ENCODE measurements at places on chromosomes 16 and 17.
A peak's percentile ranks its signal among the peaks of the same experiment; 100 is the strongest.

- DNase-seq, result peak; percentile 54
These were observed 714 bp downstream of the ACSF3 start for GRCh38 chr16:89094252-89094879.

- DNase-seq, result no peak
These were observed 77.0 kb upstream of the TMEM132E start for GRCh38 chr17:34502426-34502825.

GRCh38 chr17:19702217-19702641 lies 14.2 kb downstream of the SLC47A2 start:
- DNase-seq, result no peak

- no peak for DNase-seq
These were observed 3.5 kb downstream of the CORO6 start for GRCh38 chr17:29619251-29619650.

DNA sequence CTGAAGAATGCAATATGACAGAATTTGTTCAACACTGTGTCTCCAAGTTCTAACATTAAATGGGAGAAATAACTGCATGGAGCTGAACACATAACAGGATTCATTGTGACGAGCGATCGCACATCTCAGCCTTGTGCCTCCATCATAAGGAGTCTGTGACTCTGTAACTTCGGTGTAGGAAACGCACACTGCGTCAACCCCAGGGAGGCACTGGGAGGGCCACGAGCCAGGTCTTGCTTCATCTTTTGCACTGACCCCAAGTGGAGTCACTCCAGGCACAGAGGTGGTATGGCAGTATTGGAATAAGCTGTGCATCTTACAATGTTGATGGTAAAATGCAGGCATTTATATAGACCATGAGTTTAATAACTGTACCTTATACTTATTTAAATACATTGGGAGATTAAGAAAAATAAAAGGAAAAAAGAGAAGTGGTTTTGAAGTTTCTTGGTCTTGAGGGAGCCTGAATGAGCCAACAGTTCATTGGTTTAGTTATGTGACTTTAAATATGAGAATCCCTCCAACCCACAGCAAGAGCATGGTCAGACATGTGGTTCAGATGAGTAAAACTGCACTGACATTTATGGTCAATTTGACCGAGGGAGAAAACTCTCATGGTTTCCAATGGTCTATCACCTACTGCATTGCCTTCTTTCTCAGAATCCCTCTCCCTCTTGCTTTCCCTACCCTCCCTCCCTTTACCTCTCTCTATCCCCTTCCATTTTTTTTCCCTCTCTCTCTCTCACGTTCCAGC lies 5.7 kb upstream of the PMP22 start:
- DNase-seq, result no peak

DNA sequence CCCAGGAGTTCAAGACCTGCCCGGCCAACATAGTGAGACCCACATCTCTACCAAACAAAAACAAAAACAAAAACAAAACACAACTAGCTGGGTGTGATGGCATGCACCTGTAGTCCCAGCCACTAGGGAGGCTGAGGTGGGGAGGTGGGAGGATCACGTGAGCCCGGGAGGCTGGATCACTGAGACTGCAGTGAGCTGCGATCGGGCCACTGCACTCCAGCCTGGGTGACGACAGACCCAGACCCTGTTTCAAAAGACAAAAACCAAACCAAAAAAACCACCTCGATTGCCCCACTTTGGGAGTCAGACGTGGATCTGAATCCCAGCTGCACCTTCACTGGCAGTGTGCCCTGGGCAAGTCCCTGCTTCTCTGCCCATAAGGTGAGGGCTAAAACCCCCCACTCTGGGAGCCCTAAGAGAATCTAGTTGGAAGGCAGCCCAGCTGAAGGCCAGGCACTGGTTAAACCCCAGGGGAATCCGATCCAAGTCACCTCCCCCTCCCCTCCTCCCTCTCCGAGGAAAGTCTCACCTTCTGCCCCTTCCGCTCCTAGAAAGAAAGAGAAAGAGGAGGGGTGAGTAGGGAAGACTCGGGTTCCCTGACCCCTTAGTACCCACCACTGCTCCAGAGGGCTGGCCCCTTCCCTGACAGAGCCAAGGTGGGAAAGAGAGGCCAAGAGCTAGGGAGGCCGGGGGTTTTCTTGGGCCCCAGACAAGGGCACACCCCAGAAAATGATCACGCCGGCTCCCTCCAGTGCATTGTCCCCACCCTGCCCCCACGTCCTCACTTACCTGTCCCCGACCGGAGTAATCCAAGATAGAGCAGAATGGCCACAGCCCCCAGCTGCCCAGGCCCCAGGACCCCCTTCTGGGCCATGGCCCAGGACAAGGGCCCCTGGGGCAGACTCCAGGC lies 647 bp downstream of the PRSS8 start:
- DNase-seq, result peak; percentile 50
